ENCODE measurements at places on chromosomes 4 and X.
A peak's percentile ranks its signal among the peaks of the same experiment; 100 is the strongest.

DNA sequence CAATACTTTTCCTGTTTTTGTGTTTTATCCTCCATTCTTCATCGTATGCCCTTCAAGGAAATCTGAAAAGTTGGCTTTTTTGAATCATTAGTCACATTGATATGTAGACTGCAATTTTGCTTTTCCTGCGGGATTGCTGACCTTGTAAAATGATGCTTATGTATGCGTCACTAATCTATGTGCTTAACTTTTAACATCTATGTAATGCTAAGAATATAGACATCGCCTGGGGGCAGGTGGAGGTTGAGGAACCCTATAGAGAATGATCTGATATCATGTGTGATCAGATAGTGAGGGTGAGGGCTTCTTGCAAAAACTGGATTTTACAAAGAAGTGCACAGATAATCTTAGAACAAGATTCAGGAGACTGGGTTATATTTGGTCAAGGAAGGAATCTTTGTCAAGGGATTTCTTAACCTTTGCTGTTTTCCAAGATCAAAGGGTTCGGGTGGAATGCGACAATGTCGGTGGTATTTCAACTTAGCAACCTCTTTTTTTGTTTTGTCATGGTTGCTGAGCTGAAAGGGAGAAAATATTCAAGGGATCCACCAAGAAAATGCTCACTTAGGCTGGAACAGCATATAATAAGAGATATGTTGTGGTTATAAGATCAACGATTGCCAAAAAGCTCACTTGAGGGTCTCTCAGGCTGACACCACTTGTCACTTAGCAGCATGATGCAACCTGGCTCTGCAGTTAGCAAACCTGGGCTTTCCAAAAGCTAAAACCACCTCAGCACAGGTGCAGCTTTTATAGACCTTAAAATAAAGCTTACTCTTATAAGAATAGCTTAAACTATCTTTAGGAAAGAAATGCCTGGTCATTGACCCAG, 70.6 kb upstream of the PUDP start:
- no peak for DNase-seq

DNA sequence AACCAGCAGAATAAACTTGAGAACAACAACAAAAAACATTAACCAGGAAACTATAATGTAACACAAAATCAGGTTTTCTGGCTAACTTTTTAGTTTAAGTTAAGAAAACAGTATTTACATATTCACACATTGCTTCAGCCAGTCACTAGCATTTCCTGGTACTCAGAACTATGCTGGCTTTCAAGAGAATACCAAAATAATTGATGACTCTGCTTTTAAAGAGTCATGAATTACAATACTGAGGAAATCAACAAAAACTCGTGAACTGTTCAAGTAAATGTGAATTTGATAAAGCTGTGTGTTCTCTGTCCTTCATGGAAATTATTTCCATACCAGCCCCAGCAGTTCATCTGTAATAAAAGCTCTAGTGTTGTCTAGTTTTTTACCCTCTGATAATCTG, 27.4 kb downstream of the PRSS12 start:
- DNase-seq: no peak

- DNase-seq: no peak
These were observed 91.3 kb upstream of the MAGEC2 start for GRCh38 chrX:142296421-142296820.

- no peak for DNase-seq
These were observed 148.3 kb downstream of the MAML3 start for GRCh38 chr4:140005699-140006098.

DNA sequence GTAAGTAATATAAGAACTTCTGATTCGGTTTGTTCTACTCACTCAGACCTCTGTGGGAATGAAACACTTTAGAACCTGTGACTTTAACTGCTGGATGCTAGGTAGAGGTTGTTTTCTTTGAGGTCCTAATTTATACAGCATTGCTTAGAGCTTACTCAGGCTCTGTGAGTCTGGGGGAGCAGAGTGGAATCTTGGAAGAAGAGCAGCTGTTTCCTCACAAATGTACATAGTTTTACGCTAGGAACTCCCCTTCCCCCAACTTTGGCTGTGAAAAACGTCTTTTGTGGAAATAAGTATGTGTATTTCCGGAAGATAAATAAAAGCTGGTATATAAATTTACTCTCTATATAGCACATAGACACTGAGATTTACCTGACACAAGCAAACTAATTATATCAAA, 141.4 kb downstream of the NAA11 start:
- DNase-seq: no peak

GRCh38 chr4:142528433-142528832, 317.7 kb downstream of the INPP4B start:
- no peak for DNase-seq

DNA sequence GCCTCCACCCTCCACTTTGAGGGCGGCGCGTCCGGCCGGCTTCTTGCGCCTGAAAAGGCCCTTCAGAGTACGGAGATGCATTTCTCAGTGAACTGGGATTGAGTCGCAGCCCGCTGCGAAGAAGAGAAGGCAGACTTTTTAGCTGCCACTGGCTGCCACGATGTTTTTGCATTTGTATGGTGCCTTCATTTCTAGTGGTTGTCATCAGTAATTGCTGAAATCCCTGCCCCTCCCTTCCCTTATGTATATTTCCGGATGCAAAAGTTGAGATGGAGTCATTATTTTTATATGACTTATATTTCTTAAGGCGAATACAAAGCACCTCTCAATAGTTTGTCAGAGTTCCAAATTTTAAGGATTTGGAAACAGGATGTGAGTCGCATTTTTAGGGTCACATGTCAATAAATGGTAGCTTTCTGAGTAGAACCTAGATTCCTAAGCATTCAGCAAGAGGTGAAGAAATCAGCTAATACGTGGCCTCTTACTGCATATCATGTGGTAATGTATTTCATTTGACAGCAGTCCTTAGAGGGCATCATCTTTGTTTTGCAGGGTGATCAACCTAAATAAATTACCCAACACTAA, 658 bp downstream of the ATP6AP2 start:
- no peak for DNase-seq

DNA sequence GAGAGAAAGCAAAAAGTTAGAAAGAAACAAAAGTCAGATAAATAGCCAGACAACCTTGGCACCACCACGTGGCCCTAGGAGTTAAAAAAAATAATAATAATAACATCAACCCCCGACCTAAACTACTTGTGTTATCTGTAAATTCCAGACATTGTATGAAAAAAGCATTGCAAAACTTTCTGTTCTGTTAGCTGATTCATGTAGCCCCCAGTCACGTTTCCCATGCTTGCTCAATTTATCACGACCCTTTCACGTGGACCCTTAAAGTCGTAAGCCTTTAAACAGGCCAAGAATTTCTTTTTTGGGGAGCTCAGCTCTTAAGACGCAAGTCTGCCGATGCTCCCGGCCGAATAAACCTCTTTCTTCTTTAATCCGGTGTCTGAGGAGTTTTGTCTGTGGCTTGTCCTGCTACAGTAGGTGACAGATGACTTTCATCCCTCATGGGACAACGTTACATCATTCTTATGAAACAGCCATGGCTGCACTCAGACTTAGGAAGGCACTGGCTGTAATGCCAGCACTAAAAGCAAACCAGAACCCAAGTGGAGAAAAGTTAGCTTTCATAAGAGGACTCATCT, 520 bp downstream of the ACOX3 start:
- no peak for DNase-seq

GRCh38 chrX:19695884-19696283, 180.6 kb upstream of the MAP3K15 start:
- DNase-seq: no peak

- no peak for DNase-seq
These were observed 44.4 kb downstream of the LRBA start for GRCh38 chr4:150970685-150971151.

DNA sequence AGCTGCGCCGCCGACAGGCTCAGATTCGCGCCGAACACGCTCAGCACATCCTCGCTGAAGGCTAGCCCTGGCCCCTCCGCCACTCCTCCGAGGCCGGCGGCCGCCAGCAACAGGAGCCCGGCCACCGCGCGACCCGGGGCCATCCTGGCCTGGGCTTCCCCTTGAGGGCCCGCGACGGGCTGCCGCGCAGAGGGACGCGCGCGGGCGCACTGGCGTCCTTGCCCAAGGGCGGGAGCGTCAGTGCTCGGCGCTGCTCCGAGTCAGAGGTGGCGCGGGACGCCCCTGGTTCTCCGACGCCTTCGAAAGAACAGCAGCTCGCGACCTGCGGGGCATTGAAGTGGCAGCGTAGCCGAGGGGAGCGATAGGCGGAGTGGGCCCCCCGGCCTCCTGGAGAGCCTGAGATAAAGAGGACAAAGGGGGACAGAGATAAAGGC, 745 bp downstream of the SLC39A8 start:
- DNase-seq: no peak

- no peak for DNase-seq
These were observed 29.3 kb downstream of the WDR1 start for GRCh38 chr4:10087152-10087791.

DNA sequence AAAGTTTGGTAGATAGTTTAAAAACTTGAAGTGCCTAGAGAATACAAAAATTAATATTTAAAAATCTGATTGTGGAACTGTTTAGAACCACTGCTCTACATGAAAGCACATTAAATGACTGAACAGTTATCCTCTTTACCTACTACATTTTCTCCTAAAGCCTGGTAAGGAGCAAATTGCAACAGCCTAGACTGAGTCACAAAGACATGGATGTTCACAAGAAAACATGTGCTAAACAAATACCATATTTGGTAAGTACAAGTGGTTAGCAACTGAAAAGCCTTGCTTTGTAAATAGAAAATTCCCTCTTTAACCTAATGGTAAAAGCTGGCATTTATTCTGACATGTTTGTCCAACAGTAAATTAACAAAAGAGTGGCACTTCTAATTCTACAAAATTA, 203.1 kb downstream of the FBXO8 start:
- no peak for DNase-seq

GRCh38 chr4:24754571-24754970, 40.8 kb upstream of the SOD3 start:
- DNase-seq: no peak

GRCh38 chrX:15909605-15910004, 55.0 kb upstream of the AP1S2 start:
- no peak for DNase-seq

DNA sequence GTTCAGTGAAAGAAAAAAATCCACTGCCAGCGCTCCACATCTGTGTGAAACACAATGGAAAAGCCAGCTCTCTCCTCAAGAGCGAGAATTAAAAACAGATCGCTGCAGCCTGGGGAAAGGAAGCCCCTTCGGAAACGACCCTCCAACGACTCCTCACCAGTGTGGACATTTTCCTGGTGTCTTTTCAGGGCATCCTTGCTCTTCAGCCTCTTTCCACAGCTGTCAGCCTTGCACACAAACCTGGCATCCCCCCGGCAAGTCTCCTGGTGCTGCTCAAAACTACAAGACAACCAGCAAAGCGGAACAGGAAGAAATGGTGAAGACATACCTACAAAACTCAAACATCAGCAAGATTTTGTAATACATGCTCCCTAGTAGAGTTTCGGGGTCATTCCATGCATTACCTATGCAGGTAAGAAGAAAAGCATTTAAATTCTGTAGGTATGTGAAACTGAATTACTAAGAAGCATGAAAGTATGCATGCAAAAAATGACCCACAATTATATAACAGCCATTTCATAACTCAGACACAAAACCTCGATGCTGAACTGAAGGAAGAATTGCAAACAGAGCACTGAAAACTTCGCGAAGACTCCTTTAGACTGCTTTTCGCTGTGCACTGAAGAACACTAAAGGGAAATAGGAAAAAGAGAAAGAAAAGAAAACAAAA, 106.1 kb downstream of the PRDM5 start:
- no peak for DNase-seq

DNA sequence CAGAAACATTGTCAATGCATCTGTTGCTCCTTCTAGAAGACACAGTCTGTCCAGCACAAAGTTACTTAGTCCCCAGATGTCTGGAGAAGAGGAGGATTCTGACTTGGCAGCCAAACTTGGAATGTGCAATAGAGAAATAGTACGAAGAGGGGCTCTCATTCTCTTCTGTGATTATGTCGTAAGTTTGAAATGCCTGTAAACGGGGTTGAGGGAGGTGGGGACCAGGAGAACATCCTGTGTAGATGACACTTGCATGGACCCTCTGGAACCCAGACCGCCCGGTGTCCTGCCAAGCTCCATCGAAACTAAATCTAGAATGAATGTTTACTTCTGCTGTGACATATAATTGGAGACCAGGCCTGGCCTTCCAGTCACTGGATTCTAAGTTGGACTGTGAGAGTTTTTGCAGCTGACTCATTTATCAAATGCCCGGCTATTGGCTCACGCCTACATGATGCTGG, 45.0 kb upstream of the MSANTD1 start:
- no peak for DNase-seq

DNA sequence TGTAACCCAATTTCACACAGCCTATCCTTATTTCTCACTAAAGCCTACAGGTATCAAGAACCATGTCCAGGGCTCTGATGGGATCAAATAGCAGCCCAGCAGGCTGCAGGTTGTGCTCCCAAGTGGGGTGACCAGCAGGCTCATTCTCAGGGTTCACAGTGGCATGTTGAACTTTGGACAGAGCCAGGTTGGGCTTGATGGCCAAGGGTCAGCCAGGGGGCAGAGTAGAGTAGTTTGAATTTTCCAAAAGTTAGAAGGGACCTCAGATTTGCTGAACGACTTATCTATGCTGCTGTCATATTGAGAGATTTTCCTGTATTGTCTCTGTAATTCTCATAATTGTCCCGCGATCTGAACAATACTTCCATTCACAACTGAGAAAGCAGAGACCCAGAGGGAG, 310.8 kb upstream of the BOD1L1 start:
- no peak for DNase-seq

DNA sequence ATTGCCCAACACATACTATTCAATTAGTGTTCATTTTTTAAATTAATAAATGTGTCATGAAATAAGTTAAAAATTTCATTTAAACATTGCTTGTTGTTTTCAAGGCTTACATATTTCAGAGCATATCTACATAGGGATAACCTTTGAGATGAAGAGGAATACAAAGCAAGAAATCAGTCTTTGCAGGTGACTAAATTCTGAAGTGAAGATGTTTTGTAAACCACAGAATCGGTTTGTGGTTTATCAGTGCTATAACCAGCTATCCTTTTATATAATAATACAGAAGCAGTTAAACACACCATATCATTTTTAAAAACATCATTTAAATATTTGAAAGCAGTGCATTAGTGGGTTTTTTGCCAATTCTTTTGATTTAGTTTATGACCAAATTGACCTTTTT, 26.9 kb downstream of the FAM241A start:
- no peak for DNase-seq

- DNase-seq: no peak
These were observed 1.2 kb downstream of the DRP2 start for GRCh38 chrX:101220662-101221260.

DNA sequence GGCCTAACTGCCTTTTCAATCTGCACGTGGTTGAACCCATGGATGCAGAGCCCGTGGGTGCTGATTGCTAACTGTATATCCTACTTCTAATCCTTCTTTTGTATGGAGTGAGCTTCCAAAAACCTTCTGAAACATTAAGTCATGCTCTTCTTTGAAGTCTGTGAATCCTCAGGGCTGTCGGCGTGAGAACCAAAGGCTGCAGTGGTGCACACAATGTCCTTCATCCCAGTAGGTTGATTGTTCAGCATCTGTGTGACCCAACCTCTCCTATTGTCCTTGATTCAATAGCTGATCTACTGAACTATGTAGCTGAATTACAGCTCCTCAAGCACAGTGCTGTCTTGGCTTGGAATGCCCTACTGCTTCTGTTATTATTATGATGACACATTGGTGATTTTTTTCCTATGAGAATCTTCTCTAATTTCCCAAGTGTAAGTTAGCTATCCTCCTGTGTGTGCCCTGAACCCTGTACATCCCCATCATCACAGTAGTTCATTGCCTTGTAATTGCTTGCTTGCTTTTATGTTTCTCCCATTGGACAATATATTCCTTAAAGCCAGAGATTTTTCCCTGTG, 294.6 kb downstream of the TRIML1 start:
- no peak for DNase-seq

- DNase-seq: peak; percentile 1
These were observed 30.4 kb upstream of the PAGE1 start for GRCh38 chrX:49725923-49726904.
